ENCODE measurements at places on chromosomes 6 and 20.

GRCh38 chr6:15937602-15938001 lies 191.3 kb upstream of the MYLIP start:
- DNase-seq = no peak

DNA sequence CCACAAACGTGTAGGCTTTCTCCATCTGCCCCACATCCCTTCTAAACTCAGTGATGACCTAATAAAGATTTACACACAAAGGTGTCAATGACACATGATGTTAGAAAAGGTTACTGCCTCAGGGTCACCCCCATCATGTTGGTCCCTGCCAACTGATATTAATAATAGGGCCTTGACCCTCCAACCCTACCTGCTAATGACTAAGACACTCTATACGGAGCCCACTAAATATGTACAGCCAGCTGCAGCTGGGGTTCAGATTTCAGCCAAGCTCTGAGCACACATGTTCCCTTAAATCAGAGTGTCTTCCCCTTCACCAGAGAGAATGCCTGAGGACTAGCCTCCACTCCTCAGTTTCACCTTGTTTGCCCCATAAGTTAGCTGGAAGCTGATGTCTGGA lies 67.4 kb upstream of the SNRPB2 start:
- DNase-seq = no peak

GRCh38 chr6:167505782-167506181 lies 180.9 kb downstream of the TTLL2 start:
- DNase-seq = no peak

DNA sequence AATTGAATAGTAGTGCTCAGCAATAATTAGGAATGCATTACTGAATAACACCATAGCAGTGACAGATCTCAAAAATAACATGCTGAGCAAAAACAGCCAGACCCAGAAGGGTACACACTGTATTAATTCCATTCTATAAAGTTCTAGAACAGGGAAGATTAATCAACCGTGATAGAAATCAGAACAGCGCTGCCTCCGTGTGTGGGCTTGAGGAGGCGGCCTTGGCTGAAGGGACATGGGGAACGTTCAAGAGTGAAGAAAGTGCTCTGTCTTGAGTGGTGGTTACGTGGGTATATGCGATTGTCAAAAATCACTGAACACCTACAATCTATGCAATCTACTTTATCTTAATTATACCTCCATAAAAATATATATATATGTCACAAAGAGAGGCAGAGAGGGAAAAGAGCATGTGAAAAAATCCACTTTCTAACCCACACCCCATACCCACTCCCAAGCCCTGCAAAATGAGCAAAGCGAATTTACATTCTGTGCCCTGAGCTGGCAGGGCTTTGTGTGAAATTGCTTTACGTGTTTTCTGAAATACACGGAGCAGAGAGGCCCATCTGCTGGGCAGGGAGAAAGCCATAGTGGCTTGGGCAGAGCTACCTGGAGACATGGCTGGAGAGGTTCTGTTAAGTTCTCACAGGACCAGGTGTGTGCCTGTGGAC lies 74.4 kb downstream of the NFATC2 start:
- no peak for DNase-seq

- no peak for DNase-seq
Observed at GRCh38 chr6:113402544-113402943, 454.6 kb upstream of the MARCKS start.

GRCh38 chr6:111995404-111995803 lies 58.5 kb upstream of the CCN6 start:
- DNase-seq = peak; percentile 57

DNA sequence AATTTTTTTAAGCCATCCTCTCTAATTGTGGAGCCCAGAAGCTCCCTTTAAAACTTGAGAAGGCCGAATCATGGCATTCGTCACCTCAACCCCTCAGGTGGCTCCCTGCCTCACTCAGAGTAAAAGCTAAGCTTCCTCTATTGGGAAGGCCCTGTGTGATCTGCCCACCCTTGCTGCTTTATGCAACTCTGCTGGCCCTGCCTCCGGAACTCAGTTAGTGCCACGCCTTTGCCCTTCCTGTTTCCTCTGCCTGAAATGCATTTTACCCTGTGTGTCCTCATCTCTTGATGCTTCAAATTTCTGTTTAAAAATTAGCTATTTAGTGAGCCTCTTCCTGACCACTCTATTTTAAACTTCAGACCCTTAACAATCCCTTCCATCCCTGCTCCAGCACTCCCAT lies 5.7 kb downstream of the PACRG start:
- no peak for DNase-seq

GRCh38 chr20:16609066-16609465 lies 35.8 kb upstream of the KIF16B start:
- DNase-seq = no peak

GRCh38 chr20:39716796-39717341 lies 754.7 kb downstream of the DHX35 start:
- no peak for DNase-seq

DNA sequence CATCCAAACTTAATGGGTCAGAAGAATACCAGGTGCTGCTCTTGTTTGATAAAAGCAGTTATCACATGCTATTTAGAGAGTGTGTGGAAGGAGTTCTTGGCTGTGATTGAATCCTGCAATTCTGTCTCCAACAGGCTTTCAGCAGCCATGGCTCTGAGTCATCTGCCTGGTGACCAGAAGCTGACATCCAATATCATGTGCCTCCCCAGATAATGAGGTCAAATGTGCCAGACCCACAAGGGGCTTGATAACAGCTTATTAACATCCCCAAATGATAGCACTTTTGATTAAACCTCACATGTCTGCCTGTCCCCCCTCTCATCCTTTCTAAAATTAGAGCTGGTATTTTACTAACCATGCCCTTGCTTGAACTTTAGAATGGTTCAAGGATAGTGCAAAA lies 175.7 kb upstream of the PLN start:
- peak; percentile 33 for DNase-seq

DNA sequence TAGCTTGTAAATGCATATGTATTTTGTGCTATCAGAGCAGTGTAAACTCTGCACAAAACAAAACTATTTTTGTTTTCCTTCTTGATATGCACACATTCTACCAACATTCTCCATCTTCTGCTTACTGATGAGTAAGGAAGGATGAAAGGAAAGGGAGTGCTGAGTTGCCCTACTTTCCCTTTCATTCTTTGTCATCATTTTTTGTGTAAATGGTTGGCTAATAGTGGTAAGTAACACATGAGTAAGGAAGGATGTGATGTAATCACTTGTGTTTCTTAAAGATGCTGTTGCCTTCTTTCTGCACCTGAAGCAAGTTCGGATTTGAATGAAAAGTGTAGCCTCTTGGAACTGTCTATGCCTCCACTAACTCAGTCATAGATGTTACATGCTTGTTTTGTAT lies 4.6 kb upstream of the REV3L start:
- DNase-seq = peak; percentile 62

DNA sequence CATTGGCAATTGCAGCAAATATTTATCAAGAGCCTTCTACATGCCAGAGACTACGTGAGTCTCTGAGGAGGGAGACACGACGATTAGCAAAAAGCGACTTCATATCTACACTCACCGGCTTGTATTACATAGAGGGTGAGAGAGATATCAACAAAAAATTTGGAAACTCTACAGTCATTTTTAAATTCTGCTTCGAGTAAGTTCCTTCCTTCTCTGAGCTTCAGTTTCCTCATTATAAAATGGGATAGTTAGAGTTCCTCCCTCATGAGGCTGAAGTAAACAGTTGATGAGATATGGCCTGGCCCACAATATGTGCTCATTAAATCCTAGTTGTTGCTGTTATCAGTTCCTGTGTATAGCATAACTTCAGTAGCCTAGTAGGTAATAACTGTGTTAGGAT lies 64.1 kb upstream of the SIRPA start:
- no peak for DNase-seq

- no peak for DNase-seq
Observed at GRCh38 chr20:16551607-16552006, 21.6 kb downstream of the KIF16B start.

GRCh38 chr6:156851454-156851921 lies 74.3 kb downstream of the ARID1B start:
- DNase-seq = no peak

Measured in EL (cell line).